ENCODE measurements at places on chromosomes 12 and 14. TPM values are rescaled to one million over a fixed set of nuclear protein-coding genes. Genes with fewer than 3 reads are reported as not detected.

The TAS2R42 gene
- not detected for total RNA-seq

The RNF212B gene
- total RNA-seq: not detected

The JPH4 gene
- total RNA-seq: not detected

DNA sequence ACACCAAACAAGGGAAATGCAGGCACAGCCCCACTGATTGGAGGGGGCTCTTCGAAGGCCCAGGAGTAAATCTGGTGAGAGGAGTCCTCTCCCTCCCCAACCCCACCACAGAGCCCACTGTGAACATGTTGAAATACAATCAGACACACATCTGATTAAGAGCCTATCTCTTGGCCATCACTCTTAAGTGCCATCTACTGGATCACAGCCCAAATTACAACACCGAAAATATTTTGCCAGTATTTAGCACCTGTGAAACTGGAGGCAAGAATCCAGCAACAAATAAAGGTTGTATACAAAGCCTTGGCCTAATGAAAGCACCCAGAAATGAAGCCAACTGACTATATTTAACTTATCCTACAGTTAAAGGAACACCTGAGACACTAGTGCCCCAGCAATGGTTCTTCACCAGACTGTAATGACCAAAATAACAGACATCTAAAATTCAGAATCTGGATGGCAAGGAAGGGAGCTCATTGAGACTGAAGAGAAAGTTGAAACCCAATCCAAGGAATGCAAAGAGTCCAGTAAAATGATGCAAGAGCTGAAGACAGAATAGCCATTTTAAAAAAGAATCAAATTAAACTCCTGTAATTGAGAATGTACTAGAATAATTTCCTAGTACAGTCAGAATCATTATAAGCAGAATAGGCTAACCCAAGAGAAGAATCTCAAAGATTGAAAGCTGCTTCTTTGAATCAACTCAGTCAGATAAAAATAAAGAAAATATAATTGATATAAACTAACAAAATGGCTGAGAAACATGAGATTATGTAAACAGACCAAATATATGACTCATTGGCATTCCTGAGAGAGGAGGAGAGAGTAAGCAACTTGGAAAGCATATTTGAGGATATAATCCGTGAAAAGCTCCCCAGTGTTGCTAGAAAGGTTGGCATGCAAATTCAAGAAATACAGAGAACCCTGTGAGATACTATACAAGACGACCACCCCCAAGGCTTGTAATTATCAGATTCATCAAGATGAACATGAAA is 1117.0 kb downstream of the FLRT2 start:
- no peak for DNase-seq
- H3K27ac ChIP-seq: no peak overlapping the region
- H3K4me3 ChIP-seq: no peak overlapping the region
- no peaks in the 10 kb centered on the region for H3K4me1 ChIP-seq

DNA sequence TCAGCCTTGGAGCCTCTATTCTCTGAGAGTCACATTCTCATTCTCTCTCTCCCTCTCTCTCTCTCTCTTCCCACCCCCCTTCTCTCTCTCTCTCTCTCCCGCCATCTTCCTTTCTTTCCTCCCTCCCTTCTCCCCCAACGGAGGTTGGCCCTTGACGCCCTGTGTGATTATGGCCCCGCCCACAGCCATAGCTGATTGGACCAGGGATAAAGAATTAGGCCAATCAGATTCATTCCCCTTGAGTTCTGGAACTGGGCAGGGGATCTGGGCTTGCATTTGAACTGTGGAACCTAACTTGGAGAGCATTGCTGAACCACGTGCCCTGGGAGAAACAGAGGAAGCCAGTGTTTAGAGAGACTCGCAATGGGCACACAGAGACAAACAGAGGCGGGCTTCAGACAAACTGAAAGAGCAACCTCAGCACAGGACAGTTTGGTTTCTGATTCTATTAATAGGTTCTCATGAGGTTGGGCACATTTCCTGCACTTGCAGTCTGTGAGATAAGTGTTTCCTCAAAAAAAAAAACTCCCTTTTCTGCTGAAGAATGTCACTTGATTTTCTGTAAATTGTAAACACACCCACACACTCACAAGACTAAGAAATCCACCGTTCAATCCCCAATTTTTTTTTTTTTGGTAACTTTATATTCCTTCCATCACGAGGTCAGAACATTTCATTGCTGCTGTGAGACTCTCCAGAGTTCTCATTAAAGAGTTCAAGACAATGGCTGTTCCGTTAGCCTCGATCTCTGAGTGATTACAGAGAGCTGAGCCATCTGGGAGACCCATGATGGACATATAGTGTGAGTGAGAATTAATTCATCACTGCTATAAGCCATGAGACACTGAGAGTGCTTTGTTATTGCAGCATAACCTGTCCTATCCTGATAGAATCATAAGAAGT is 3.5 kb upstream of the P2RX7 start:
- H3K36me3 ChIP-seq: no peaks in the 10 kb centered on the region
- no peaks in the 10 kb centered on the region for H3K27me3 ChIP-seq
- DNase-seq: peak; percentile 79
- peak overlapping the region; percentile 18 for H3K27ac ChIP-seq

DNA sequence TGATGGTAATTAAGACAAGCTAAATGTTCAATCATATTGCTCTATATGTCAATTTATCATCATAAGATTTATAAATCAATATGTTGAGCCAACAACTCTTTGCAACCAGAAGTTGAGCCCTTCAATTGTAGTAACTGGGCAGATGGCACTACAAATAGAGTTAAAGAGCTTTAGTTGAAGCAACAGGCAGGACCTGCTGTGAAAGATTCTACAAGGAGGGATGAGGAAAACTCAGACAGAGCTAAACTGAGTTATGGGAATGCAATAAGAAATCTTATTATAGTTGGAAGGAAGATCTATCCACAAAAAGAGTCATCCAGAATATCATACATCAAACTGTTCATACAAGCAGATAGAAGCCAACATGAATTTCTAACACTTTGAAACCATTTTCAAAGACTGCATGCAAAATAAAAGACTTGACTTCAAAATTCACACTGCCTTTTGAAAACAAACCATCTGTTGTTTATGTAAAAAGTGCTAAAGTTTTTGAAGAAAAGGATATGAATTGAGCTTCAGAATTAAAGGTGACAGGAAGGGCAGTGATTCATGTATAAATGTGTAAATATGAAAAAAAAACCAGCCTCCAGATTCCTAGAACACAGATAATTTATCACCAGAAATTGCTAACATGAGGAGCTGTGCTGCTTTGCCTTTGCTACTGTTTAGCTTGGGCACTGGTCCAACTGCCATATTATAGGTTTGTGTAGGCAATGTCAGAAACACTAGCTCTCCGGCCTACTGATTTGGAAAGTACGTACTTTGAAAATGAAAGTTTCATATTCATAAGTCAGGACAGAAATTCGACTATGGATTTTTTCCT is 133.2 kb downstream of the SLC35F4 start:
- peaks cover 20% of the 10 kb centered on the region for H3K4me1 ChIP-seq
- H3K36me3 ChIP-seq: no peaks in the 10 kb centered on the region
- no peaks in the 10 kb centered on the region for H3K27me3 ChIP-seq
- H3K4me3 ChIP-seq: no peak overlapping the region
- H3K27ac ChIP-seq: peak overlapping the region; percentile 12
- peak; percentile 81 for DNase-seq

DNA sequence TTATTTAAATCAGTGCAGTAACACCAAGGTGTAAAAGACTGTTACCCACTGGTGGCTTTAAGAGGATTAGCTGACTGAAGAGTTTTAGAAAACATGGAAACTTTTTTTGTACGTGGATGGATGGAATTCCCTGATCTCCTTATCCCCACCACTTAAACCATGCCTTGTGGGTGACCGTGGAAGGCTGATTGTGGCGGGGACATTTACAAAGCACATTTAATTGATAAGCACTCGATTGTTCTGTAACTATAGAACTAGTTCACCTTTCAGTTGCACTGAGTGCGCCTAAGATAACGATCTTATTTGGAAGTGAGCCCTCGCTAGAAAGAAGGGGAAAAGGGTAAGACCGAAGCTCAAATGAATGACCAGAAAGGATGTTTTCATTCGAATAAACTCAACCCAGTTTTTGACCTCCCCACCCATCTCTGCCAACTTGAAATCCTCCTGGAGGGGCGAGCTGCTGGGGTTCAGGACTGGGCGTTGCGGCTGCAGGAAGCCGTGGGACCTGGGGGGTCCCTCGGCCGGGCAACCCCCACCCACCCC is 688 bp upstream of the RASSF3 start:
- DNase-seq: peak; percentile 75
- peak overlapping the region; percentile 85 for H3K4me3 ChIP-seq
- H3K36me3 ChIP-seq: no peaks in the 10 kb centered on the region
- H3K4me1 ChIP-seq: peaks cover 23% of the 10 kb centered on the region
- peak overlapping the region; percentile 78 for H3K27ac ChIP-seq

- no peaks in the 10 kb centered on the region for H3K4me1 ChIP-seq
- no peaks in the 10 kb centered on the region for H3K27me3 ChIP-seq
- no peak overlapping the region for H3K4me3 ChIP-seq
- no peak for DNase-seq
- no peaks in the 10 kb centered on the region for H3K36me3 ChIP-seq
These were observed 1081.5 kb downstream of the VRK1 start for GRCh38 chr14:97878727-97879126.
